ENCODE measurements at places on chromosomes 4 and X.
A peak's percentile ranks its signal among the peaks of the same experiment; 100 is the strongest.

GRCh38 chr4:53497487-53498244 lies 93.6 kb downstream of the LNX1 start:
- DNase-seq = no peak

- DNase-seq = no peak
These were observed 30.4 kb downstream of the NHS start for GRCh38 chrX:17405225-17405969.

DNA sequence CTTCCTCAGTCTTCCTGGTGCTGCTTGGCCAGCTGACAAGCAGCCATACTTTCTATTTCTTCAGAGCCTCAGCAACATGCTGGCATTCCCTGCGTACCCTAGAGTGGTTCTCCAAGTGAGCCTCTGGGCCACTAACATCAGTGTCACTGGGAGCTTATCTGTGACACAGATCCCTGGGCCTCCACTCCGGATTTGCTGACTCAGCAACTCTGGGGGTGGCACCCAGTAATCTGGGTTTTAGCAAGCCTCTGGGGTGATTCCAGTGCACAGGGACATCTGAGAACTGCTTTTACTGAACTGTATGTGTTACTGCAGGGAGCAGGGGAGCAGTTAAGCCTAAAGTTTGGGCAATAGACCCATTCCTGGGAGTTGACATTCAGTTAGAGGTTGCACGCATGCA lies 28.2 kb upstream of the HMGB3 start:
- no peak for DNase-seq

DNA sequence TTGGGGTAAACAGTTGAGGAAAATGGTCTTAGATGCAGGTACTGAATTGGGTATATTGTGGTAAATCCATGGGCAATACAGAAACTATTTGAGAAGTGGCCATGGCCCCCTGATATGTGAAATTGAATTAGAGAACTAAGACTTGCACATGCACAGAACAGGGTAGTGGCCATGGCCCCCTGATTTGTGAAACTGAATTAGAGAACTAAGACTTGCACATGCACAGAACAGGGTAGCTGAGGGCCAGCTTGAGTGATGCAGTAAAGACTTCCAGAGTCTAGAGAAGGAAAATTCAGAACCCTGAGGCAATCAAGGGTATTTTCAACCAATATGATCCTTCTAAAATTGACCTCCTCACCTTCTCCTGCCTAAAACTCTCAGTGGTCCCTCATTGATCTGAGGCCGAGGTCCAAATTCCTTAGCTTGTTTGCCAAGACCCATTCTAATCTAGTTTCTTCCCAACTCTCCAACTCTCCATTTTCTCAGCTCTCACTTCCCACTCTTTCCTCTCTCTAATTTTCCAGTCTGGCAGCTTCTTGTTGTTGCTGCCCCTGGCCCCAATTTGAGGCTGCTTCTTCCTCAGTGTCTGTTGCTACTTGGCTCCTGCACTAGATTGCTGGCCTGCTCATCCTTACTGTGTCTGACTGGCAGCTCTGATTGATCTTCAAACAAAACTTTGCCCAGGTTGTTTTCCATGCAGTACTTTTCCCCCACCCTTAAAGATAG lies 72.4 kb downstream of the FRAS1 start:
- no peak for DNase-seq

- DNase-seq = peak; percentile 17
These were observed 90.0 kb upstream of the EDA2R start for GRCh38 chrX:66728818-66729271.

DNA sequence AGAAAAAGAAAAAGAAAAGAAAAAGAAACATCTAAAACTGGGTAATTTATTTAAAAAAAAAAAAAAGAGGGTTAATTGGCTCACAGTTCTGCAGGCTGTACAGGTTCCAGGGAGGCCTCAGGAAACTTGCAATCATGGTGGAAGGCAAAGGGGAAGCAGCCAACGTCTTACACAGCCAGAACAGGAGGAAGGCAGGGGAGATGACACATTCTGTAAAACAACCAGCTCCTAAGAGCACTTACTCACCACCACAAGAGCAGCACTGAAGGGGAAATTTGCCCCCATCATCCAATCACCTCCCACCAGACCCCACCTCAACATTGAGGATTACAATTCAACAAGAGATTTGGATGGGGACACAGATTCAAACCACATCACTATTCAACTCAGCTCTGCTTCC lies 36.8 kb upstream of the TMEM184C start:
- DNase-seq = no peak

DNA sequence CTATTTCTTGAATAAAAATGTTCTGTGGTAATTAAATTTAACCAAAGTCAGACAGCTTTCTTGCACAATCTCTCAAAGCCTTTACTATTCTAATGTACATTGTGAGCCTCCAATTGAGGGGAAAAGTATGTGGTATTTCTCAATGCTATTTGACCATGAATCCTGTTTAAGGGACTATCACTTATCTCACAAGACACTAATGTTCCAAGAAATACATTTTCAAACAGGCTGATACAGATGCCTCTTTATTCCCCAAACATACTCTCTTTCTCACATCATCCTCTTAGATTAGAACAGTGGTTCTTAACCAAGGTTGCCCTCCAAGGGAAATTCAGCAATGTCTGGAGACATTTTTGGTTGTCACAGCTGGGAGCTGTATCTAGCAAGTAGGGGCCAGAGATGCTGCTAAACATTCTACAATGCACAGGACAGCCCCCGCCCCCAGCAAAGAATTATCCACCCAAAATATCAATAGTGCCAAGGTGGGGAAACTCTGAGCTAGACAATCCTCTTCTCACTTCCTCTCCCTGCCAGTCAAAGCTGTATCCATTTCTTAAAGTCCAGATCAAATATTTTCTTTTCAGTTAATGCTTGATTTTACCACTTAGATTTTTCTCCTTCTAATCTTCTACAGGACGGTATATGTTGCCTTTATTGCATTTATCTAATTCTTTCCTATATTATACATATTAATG lies 129.2 kb upstream of the TRIM2 start:
- no peak for DNase-seq

DNA sequence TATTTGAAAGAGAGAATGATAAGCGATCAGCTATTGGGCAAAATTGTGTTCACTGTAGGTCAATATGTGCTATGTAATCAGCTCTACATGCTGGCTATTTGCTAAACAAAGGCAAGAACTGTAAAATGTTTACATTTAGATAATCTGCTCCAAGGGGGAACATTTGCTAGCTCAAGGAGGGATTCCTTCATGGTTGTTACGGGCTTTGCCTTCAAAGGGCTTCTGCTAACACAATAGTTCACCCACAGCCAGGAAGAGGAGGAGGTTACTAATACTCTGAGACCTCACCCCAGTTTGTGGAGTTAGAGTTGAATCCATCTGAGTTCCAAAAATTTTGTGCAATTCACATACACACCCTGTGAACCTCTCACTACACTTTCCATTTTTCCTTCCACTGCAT lies 107.6 kb upstream of the BMP3 start:
- no peak for DNase-seq

GRCh38 chrX:639151-639550 lies 8.6 kb downstream of the SHOX start:
- no peak for DNase-seq

DNA sequence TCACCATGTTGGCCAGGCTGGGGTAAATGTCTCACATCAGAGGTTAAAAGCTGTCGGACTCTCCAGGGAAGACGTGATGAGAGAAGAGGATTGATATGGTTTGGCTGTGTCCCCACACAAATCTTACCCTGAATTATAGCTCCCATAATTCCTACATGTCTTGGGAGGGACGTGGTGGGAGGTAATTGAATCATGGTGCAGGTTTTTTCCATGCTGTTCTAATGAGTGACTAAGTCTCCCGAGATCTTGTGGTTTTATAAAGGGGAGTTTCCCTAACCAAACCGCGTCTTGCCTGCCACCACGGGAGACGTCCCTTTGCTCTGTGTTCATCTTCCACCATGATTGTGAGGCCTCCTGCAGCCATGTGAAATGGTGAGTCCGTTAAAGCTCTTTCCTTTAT lies 64.4 kb downstream of the ASMT start:
- no peak for DNase-seq

GRCh38 chr4:137238456-137239162 lies 293.7 kb downstream of the PCDH18 start:
- no peak for DNase-seq

- DNase-seq = no peak
These were observed 3.5 kb upstream of the RNF212 start for GRCh38 chr4:1116838-1117237.

DNA sequence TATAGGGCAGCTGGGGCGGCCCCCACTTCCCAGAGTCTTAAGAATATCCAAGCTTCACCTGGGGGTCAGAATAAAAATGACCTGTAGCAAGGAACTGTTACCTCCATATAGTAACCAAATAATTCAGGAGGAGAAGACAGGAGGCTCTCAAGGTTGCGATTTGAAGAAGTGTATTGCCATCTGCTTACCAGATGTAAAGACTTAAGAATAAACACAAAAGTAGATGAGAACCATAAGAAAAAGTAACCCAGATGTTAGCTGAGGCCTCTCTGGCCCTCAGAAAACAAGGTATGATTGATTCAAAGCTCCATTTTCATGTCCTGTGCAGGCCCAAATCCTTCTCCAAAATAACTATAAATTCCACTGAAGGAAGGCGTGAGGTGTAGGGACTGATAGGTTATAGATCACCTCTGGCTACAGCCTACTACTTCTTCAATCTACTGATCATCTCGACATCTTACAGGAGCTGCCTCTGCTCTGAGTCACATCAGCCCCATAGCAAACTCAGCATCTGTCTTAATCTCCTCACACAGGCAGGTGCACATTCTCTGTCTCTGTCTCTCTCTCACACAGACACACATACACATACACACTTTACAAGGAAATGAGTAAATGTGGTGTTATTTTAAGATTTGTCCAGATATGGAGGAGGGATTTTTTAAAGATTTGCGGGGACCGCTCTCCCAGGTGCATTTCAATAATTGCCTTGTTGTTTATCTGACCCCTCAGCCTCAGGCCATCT lies 193.9 kb upstream of the EDNRA start:
- DNase-seq = no peak

GRCh38 chrX:69317721-69318120 lies 152.5 kb upstream of the PJA1 start:
- no peak for DNase-seq

DNA sequence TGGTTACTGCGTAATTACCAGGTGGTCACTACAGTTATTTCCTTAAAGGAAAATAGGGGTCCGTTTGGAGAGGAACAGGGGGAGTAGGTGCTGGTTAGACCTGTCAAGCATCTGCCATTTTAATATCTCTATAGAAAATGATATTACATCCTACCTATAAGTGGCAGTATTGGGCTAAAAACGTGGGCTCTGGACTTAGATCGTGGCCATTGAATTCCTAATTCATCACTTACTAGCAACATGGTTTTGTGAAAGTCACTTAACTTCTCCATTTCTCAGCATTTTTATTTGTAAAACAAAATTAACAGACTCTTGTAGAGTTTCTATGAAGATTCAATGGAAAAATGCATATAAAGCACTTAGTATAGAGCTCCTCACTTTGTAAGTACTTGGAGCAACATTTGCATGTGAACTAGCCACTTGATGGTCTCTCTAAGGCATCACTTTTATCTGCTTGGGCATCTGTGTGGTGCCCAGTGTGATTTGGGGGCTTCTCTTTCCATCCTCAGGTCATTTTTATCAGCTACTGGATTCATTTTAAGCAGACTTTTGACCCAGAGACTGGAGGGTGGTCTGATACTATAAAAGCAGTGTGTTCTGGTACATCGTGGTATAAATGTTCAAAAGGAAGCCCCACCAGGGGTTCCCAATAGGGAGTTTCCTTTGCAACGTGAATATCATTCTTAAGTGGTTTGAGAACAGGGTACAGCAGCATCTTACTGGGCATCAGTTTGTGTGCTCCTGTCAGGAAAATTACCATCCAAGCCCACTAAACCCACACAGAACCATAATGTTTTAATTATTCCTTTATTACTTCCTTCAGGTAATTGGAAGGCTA lies 42.7 kb upstream of the RASSF6 start:
- DNase-seq = no peak

DNA sequence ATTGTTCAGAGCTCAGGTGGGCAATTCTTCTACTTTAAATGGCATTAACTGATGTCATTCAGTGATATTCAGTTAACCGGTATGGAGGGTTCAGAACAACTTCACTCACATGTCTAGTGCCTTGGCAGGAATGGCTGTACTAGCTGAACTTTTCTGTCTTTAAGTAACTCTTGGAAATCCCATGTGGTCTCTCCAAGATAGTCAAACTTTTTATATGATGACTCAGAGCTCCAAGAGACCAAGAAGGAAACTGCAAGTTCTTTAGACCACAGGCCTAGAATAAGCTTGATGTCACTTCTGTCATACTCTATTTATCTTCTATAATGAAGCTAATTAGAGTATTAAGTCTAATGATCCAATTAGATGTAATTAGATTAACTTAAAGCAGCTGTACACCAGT lies 24.9 kb downstream of the LHFPL1 start:
- no peak for DNase-seq

DNA sequence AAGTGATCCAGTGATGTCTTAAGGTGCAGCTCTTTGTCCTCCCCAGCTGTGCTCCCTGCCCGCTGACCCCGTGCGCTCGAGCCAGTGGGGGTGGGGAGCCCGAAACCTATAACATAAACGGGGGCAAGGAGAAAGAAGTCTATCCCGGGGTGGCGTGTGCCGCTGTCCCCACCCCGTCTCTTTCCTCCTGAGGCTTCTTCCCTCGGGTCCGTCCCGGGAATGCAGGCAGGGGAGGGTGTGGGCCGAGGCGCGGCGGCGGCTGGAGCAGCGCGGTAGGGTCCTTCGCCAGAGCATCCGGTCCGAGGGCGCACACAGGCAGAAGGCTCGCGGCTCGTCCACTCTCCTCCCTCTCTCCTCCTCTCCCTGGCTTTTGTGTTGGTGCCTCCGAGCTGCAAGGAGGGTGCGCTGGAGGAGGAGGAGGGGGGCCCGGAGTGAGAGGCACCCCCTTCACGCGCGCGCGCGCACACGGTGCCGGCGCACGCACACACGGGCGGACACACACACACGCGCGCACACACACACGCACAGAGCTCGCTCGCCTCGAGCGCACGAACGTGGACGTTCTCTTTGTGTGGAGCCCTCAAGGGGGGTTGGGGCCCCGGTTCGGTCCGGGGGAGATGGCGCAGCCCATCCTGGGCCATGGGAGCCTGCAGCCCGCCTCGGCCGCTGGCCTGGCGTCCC lies at the start of gene RAB33A:
Gene RAB33A, plus strand, starts transcription at position 517 of the 681 bp plus-strand sequence. Its CDS starts 101 bp downstream, at position 618.
- DNase-seq = peak; percentile 27

- no peak for DNase-seq
These were observed 27.8 kb downstream of the ADD1 start for GRCh38 chr4:2871466-2871865.

GRCh38 chr4:98744372-98745150 lies 86.2 kb upstream of the TSPAN5 start:
- DNase-seq = no peak

DNA sequence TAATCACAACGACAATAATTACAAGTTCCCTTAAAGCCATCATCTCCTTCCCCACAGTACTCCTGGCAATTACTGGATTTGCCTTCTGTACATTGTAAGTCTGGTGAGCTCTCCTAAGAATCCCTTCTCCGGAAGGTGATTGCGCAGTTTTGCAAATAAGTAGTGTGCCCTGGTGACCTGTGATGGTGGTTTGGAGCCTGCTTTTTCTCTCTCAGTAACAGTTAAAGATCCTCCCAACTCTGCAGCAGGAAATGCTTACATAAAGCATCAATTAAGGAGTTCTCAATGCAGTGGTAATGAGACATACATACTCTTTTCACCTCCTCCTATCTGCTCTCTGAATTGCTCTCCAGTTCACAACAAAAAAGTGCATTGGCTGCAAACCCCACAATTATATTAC lies 159.7 kb downstream of the SH2D1A start:
- DNase-seq = no peak

GRCh38 chr4:14345356-14345775 lies 656.9 kb upstream of the CPEB2 start:
- DNase-seq = no peak

- no peak for DNase-seq
These were observed 27.6 kb downstream of the ANXA5 start for GRCh38 chr4:121669163-121669550.

- DNase-seq = no peak
These were observed 194.4 kb downstream of the COX18 start for GRCh38 chr4:72875138-72875537.

Data from activated naive CD4-positive, alpha-beta T cell (primary cell).